ENCODE measurements at places on chromosomes 2 and 18.

- no peak for DNase-seq
Measured at GRCh38 chr2:20169796-20170703, 54.9 kb downstream of the SDC1 start.

- DNase-seq: no peak
Measured at GRCh38 chr18:34991152-34991551, 50.1 kb upstream of the MAPRE2 start.

GRCh38 chr2:62698653-62699052 lies 6.9 kb upstream of the EHBP1 start:
- DNase-seq: no peak

GRCh38 chr2:37625156-37625555 lies 46.3 kb downstream of the CDC42EP3 start:
- DNase-seq: no peak

DNA sequence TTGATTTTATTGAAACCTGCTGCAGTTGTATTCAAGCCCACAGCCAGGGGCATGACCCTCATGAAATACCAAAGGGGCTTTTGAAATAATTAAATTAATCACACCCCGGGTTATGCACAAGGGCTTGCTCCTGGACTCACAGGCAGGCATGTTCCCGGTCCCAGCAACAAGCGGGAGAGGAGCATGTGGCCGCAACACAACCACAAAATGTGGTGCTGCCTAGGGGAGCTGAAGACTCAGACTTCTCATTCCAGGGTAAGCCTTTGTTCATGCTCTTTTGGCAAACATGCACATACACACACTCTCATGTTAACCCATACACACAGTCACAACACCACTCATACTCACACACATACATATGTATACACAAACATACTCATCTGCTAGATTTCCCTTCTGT lies 233.7 kb upstream of the SMAD2 start:
- no peak for DNase-seq

GRCh38 chr18:58538604-58539386 lies 90.1 kb downstream of the ALPK2 start:
- DNase-seq: no peak

DNA sequence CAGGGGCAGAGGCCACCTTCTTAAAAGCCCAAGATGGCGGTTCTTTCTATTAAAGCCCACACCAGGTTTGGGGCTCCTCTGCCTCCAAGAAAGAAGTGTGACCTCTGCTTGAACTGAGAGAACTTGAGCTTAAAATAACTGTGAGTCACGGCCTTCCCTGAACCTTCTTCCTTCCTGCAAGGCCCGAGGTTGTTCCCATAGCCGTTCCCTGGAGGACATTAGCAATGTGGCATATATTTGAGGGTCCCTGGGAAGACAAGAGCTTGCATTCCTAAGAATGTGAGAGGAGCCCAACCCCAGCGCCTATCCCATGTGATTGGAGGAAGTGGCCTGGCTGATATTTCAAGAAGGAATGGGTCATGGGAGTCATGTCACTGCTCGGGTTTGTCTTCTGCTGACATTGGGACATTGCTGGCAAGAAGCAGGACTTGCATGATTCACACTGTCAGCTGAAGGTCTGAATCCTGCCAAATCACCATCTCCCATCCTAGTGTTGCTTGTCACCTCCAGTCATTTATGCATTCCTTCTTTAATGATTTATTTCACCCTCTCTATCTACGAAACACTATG lies 168.1 kb downstream of the TRIB2 start:
- no peak for DNase-seq

DNA sequence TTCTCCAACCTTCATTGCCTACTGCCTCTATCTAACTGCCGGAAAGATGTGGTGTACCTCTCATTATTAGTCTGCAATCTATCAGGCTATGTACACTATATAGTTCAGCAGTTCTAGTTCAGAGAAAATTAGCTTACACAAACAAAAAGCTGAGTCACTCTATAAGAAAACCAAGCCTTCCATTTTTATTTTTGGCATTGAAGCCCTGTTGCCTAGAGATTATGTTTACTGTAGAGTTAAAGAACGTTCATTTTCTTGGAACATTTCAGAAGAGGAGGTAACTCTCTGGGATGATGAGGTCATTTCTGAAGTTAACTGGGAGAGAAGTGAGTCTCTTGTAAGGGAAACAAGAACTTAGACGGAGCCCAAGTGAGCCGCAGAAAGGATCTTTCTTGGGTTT lies 133.5 kb downstream of the FAM124B start:
- DNase-seq: no peak

DNA sequence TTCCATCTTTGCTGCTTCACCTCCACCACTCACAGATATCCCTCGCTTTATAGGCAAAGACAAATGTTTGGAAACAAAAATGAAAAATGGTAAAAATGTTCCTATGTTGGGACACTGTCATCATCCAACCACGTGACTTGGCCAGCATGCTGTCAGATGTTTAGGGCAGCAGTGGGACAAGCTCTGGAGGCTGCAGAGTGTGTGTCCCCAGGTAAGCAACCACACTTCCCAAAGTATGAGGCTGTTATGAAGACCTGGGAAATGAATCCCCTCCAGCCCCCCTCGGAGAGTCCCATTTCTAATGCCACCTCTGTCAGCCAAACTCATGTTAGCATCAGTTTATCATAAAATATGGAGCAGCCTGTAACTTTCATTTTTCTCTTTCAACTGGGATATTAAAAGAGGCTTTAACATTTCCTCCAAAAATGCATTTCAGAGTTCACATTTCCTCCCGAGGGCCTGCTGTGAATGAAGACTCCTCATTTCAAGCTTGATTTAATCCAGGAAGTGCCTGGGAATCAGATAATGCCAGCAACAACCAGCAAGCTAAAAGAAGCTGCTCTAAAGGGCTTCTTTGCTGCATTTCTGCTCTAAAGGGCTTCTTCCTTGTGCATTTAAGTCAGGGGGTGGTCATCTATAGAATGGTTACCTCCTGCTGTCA lies 66.2 kb downstream of the APOB start:
- DNase-seq: no peak

DNA sequence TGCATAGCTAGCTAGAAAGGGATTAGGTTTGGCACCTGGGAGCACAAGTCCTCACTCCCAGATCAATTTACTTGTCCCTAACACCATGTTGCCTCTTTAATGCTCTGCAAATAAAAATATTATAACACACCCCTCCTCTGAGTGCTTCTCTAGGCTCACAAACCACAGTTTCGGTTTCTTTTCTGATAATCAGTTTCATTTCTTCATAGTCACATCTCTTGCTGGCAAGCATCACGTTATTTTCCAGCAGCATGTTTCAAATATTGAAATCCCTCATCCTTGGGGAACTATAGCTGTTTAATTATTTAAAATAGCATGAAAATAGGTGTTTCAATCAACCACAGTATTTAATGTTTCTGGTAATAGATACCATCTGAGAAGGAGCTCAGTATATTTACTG lies 13.9 kb upstream of the SMCHD1 start:
- DNase-seq: no peak

- DNase-seq: no peak
Measured at GRCh38 chr2:16013359-16013911, 73.1 kb downstream of the MYCN start.

DNA sequence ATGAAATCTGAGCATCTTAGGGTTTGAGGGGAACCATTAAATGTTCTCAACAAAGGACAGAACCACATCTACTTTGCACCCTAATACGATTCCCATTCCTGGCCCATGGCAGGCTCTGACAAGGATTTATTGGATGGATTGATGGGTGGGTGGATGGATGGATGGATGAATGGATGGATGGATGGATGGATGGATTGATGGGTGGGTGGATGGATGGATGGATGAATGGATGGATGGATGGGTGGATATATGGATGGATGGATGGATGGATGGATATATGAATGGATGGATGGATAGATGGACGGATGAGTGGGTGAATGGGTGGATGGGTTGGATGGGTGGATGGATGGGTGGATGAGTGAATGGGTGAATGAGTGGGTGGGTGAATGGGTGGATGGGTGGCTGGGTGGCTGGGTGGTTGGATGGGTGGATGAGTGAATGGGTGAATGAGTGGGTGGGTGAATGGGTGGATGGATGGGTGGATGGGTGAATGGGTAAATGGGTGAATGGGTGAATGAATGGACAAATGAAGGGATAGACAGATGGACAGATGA lies 29.6 kb upstream of the MLPH start:
- DNase-seq: no peak

DNA sequence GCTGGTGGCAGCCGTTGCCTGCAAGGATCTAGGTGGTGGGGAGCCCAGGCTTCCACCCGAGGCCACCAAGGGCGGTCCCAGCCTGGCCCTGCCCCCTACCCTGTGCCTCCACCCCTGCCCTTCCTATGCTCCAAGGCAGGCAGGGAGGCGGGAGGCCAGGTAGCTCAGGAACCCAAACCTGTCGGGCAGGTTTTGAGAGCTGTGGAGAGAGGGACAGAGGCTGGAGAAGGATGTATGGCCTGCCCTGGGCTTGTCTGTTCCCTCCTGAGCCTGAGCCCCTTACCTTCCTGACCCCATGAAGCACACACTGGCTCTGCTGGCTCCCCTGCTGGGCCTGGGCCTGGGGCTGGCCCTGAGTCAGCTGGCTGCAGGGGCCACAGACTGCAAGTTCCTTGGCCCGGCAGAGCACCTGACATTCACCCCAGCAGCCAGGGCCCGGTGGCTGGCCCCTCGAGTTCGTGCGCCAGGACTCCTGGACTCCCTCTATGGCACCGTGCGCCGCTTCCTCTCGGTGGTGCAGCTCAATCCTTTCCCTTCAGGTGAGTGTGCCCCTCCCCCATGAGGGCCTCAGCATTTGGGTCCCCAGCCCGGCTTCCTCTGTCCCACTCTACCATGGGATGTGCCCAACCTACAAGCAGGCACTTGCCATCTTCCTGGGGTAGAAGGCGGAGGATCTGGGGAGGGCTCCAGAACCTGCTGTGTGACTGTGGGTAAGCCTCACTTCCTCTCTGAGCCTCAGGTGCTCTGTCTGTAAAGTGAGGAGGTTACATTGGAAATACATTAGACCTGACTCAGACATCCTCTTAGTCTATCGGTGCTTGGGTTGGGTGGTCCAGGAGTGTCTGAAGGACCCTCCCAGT lies at the start of gene PROM2:
Gene PROM2 (plus strand): TSS at position 159 of the 860 bp plus-strand sequence. CDS start 137 bp downstream, at position 296.
- DNase-seq: no peak

- no peak for DNase-seq
Measured at GRCh38 chr2:22035361-22035830, 911.6 kb downstream of the TDRD15 start.

- DNase-seq: no peak
Measured at GRCh38 chr2:143251681-143252080, 122.5 kb downstream of the ARHGAP15 start.

DNA sequence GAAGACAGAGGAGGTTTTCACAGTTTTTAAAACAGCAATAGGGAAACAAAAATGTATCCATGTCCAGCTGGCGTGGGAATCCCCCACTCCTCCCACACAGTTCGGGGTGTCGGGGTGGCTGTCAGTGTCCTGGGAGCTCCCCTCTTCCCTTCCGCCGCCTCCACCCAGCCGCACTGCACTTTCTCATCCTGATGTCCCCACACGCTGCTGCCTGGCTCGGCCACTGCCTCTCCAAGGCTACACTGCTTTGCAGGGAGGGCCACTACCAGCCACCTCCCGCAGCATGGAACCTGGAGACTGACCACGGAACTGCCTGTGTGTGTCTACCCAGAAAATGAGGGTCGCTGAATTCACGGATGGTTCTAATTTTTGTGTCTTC lies 138.7 kb upstream of the CTDP1 start:
- DNase-seq: no peak

GRCh38 chr2:109062859-109063700 lies 65.9 kb upstream of the SH3RF3 start:
- no peak for DNase-seq

DNA sequence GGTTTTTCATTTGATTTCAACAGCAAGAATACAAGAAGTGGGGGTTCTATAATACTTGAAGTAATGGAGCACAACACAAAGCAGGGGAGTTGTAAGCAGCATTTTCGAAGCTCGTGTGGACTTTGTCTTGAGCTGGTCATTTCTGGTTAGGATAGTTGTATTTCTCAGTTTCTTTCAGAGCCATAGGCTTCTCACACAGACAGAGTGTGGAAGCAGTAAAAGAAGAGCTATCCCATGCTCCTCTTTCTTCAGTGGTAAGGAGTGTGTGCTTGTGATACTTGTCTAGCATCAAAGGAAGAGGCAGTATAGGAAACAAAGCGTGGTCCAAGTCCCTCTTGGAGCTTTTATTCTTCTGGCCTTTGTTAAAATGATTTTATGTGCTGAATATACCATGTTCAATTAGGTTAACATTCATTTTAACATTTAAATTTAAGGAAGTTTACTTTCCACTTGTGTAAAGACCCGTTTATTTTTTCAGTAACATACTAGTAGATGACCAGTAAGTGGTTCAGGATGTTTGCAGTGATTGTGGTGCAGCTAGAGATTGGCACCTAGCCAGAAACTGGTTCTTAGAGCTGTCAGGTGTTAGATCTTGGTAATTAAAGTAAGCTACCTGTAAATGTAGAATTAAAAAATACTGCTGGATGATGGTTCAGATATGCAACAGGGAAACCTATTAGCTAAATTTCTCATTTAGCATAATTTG lies 14.6 kb downstream of the CCNYL1 start:
- peak; percentile 28 for DNase-seq

- DNase-seq: no peak
Measured at GRCh38 chr2:8412586-8412985, 269.3 kb upstream of the ID2 start.

DNA sequence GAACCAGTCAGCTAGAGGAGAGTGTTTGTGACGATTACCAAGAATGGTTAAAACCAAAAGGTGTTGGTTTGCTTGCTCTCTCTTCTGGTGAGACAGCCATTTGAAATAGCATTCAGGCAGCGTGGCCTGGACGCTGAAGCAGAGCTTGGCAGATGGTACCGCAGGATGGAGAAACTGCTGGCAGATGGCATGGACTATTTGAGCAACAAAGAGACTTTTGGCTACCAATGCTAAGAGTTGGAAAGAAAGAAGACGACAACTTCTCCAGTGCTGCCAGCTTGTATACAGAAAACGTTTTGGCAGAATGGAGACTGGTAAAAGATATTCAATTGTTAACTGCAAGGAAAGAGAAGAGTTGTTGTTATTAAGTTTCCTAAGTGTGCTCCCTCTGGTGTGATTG lies 315.0 kb downstream of the PARD3B start:
- no peak for DNase-seq

DNA sequence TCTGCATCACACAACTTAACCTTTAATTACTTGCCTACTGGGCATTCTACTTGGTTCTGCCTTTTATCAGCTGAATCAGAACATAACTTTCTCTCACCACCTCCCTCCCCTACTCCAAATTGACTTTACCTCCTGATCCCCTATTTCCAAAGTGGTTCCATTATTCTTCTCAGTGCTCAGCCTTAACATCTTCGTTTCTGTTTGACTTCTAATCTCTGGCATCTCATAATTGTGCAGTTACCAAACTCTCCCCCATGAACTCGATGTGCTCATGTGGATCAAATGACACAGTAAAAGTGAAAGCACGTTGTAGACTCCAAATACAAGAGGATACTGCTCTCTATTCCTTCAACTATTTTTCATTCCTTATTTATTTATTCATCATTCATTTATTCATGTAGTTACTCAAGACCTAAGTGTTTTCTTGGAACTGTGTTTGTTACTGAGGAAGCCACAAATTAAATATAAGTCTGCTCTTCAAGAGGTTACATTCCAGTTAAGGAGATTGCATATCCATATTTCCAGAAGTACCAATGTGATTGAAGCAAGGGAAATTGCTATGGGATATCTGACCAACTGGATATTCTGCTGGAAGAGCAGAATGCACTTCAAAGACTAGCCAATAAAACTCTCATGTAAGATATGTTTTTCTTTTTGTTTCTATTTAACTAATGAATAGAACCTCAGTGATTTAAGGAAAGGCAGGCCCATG lies 158.8 kb downstream of the TMEFF2 start:
- no peak for DNase-seq

GRCh38 chr2:46074501-46074900 lies 222.7 kb upstream of the EPAS1 start:
- DNase-seq: no peak
